ENCODE measurements at places on chromosomes 7 and 10. TPM values are rescaled to one million over a fixed set of nuclear protein-coding genes. Genes with fewer than 3 reads are reported as not detected.

GRCh38 chr7:23531050-23531793, 559 bp downstream of the TRA2A start:
- DNase-seq = peak; percentile 79

DNA sequence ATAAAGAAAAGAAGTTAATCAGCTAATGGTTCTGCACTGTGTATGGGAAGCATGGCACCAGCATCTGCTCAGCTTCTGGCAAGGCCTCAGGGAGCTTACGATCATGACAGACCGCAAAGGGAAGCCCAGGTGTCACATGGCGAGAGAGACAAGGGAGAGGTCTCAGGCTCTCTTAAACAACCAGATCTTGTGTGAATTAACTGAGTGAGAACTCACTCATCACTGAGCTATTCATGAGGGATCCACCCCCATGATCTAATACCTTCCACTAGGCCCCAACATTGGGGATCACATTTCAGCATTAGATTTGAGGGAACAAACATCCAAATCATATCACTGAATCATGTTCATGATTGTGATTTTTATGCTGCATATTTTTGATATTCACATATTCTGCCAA, 5.8 kb downstream of the USP54 start:
- no peak for DNase-seq

- DNase-seq = no peak
These were observed 15.9 kb downstream of the AQP1 start for GRCh38 chr7:30927559-30927958.

- no peak for DNase-seq
These were observed 22.7 kb downstream of the NYAP1 start for GRCh38 chr7:100506356-100506923.

DNA sequence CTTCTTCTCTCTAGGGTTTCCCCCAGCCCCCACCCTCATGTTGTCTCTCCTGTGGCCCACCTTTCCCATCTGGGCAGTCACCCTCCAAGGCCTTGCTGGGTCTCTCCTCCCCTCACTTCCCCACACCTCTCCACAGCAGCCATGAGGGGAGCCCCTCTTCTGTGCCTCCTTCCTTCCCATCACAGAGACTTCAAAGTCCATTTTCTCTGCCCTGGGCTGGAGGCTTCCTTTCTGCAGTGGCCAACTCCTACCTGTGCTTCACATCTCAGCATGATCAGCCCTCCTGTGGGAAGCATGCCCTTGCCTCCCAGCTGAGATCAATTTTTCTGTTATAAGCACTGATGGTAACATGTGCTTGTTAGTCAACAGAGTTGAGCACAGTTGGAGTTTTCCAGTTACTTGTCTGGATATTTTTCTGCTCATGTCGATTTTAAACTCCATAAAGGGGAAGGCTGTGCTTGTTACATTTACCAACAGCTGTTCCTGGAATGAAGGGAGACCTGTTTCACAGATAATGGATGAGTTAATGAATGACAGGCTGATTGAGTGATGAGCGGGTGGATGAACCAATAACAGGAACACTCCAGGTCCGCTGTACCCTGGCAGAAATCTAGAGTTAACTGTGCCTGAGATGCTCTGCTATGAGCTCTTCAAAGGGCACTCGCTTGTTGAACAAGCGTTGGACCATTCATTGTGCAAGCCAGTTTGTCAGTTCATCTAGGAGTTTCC, 71.4 kb upstream of the PRSS58 start:
- DNase-seq = no peak

DNA sequence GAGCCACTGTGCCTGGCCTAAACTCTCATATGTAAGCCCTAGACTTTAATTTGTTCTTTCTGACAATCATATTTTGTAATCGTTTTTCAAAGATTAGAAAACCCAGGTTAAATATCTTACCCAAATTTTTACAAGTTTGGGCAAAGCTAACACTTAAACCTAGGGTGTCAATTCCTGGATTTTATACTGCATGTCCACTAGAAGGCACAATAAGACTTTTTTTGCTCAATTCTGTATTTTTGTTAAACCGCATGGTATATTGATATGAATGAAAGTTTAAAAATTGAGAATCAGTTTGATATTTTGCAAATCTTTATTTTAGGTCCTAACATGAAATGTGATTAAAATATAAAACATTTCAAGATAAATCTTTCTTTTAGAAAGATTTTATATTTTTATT, 29.3 kb downstream of the DYNC2I1 start:
- DNase-seq = no peak

- no peak for DNase-seq
These were observed 242.8 kb downstream of the GPR158 start for GRCh38 chr10:25417611-25418010.

IFIT1 gene
- 6.5 TPM for total RNA-seq

SUN3 gene
- not detected for total RNA-seq
